ENCODE measurements at places on chromosomes 13 and 19.

GRCh38 chr13:112792511-112792910, 102.7 kb downstream of the ATP11A start:
- no peak for DNase-seq

DNA sequence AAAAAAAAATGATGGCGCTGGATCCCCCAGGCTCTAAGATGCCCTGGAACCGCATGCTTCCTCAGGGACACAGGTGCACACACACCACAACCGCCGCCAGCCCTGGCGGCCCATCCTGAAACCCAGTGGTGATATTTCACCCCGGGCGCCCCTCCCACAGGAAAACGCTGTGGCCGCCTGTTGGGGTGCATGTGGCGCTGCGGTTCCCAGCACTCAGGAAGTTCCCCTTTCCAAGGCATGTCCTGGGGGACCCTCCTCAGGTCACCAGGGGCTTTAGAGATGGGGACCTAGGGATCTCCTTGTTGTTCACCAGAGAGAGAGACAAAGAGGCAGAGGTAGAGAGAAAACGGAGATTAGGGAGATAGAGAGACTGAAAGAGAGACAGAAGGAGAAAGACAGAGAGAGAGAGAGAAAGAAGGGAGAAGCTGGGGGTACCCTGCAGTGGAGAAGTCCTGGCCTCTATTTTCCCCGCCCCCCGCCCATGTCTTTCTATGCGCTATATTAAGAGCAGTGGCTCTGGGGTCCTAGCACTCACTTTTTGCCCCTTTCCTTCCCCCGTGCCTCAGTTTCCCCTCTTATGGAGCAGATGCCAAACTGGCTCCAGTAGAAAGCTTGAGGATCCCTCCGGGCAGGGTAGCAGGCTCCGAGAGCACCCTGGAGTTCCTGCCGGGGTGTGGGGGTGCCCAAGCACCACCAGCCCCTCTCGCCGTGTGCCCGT, 2.3 kb downstream of the ADGRE2 start:
- no peak for DNase-seq

GRCh38 chr13:48532256-48532505, 699 bp downstream of the RCBTB2 start:
- DNase-seq, result no peak

- no peak for DNase-seq
Measured at GRCh38 chr13:35984776-35985453, 146.3 kb downstream of the DCLK1 start.

- no peak for DNase-seq
Measured at GRCh38 chr19:11330127-11330526, 9.3 kb downstream of the RAB3D start.

DNA sequence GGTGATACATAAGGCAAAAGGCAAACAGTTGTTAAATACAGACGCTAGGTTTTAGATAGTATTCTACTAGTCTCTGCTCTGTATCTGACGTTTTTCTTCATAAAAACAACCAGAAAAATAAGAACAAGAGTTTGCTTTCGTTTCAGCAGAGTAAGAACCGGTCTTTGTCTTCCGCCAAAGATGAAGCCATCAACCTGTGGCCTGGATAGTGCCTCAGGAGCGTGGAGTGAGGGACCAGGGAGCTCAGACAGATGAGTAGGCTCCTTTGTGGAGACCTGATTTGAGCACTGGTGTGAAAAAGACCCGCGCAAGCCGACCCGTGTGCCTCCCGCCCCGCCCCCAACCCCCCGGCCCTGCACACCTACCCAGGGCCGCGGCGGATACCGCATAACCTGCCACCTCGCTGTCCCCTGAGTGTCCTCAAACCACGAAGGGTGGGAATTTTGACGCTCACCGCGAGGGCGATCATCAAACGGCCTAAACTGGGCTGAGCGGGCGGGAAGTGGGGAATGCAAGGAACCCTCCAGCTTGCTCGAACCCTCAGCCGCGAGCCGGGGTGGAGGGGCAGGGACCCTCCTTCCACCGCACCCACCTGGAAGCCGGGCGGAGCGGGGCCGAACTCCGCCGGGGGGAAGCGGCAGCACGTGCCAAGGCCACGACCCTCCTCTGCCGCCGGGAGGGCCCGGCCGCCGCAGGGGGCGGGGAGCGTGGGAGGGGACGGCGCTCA, 866 bp upstream of the LMO7 start:
- DNase-seq, result peak; percentile 62

DNA sequence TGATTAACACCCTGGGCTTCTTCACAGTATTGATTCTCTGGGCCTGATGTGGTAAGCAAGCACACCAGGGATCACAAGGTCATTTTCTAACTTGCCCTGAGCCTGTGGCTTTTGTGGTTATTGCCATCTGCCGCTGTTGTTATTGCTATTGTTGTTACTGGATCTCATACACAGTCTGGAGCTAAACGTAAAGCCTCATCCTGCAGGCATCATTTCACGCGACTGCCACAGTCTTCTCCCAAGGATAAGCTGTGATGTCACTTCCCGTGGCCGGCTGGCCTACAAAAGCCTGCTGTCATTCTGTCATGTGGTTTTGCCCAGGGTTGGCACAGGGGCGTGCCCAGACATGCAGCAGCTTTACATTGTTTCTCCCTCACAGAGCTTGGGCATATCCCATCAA, 154.0 kb upstream of the GPR12 start:
- no peak for DNase-seq

GRCh38 chr19:16094360-16095070, 17.2 kb upstream of the RAB8A start:
- DNase-seq, result no peak

- DNase-seq, result no peak
Measured at GRCh38 chr19:8123683-8124082, 25.7 kb downstream of the FBN3 start.

GRCh38 chr19:34943861-34944573, 17.3 kb downstream of the ZNF30 start:
- no peak for DNase-seq

- DNase-seq, result no peak
Measured at GRCh38 chr13:114161028-114161556, 18.0 kb upstream of the CFAP97D2 start.

GRCh38 chr13:33494596-33495204, 209.1 kb upstream of the STARD13 start:
- DNase-seq, result no peak

DNA sequence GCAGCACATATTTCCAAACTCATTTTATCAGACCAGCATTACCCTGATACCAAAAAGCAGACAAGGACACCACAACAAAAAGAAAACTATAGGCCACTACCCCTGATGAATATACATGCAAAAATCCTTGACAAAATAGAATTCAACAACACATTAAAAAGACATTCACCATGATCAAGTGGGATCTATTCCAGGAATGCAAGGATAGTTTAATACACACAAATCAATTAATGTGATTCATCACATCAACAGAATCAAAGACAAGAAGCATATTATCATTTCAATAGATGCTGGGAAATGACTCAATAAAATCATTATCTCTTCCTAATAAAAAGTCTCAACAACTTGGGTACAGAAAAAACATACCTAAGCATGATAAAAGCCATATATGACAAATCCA, 11.2 kb downstream of the ZNF347 start:
- no peak for DNase-seq

DNA sequence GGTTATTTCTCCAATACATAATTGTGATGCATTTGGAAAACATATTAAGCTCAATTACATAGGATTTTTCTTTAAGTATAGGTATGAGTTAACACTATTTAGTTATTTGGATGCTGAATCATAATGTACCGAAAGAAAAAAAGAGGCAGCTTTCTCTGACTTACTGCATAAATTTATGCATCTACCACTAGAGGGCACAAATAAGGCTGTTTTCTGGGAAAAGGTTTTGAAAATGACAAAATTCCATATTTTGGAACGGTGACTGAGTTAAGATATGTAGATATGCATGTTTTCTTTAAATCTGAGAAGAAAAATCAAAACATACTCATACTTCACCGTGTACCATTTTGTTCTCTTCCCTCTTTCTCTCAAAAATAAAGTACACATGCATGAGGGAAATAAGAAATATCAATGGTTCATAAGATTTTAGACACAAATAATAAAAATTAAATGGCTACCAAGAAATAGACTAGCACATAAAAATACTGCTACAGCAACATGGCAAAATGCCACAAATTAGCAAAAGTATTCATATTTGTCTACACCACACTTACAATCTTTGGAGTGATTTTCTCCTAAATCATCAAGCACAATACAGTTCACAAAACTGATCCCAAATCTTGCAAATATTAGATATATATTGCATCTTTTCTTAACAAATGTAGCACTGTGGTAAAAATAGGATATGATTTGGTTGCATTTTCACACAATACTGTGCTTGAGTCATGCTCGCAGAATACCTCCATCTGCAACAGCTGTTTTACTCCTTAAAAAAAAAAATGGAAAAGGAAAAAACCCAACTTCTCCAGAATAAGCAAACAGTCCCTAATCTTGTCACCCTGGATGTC, 260.0 kb downstream of the FGF14 start:
- no peak for DNase-seq

DNA sequence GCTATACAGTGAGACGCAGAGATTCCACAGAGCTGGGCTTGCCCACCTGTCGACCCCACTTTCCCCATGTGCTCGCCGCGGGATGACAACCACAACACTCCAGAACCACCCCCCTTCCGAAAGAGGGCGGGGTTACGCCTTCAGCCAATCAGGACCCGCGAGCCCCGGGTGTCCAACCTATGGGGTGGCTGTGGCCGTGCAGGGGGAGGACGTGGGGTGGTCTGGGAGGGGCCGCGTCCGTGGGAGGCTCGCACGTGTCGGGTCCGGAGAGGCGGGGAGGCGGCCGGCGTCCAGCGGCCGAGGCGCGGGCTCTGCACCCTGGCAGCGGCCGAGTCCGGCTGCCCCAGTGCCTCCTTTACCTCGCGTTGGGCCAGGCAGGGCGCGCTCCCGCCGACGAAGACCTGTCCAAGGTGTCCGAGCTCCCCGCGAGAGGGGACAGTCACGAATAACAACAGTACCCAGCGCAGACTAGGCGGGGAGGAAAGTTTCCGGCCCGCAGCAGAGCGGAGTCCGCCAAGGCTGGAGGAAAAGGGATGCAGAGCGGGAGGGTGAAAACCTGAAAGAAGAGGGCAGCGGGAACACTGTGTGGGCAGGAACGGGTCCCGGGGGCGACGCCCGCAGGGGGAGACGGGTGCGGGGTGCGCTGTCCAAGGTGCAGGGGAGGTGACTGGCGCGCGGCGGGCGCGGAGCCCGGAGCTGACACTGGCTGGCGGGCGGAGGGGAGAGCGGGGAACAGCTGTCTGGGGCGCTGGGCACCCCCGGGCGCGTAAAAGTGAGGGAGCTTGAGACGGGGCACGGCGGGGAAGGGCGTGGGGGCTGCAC, 911 bp downstream of the ENOX1 start:
- no peak for DNase-seq

GRCh38 chr19:29781386-29782259, 30.2 kb upstream of the CCNE1 start:
- no peak for DNase-seq

DNA sequence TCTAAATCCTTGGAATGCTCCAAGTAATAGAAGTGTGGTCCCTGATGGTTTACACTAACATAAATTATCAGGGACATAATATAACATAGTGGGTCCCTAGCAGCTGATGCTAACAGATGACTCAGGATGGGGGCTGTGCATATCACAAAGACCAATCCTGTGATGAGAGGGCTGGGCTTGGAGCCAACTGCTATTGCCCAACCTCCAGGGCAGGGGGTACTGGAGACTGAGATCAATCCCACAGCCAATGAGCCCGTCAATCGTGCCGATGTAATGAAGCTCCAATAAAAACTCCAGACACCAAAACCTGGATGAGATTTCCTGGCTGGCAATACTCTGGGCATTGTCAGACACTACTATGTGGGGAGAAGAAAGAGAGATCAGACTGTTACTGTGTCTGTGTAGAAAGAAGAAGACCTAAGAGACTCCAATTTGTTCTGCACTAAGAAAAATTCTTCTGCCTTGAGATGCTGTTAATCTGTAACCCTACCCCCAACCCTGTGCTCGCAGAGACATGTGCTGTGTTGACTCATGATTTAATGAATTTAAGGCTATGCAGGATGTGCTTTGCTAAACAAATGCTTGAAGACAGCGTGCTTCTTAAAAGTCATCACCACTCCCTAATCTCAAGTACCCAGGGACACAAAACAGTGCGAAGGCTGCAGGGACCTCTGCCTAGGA, 33.4 kb downstream of the ABCC4 start:
- DNase-seq, result no peak

GRCh38 chr19:58296104-58296503, 9.1 kb upstream of the ERVK3-1 start:
- DNase-seq, result no peak

- no peak for DNase-seq
Measured at GRCh38 chr13:47846886-47847285, 154.2 kb downstream of the SUCLA2 start.

- DNase-seq, result no peak
Measured at GRCh38 chr19:33720691-33721682, 75.7 kb upstream of the KCTD15 start.

- DNase-seq, result no peak
Measured at GRCh38 chr13:92769046-92769445, 457.6 kb upstream of the GPC6 start.

DNA sequence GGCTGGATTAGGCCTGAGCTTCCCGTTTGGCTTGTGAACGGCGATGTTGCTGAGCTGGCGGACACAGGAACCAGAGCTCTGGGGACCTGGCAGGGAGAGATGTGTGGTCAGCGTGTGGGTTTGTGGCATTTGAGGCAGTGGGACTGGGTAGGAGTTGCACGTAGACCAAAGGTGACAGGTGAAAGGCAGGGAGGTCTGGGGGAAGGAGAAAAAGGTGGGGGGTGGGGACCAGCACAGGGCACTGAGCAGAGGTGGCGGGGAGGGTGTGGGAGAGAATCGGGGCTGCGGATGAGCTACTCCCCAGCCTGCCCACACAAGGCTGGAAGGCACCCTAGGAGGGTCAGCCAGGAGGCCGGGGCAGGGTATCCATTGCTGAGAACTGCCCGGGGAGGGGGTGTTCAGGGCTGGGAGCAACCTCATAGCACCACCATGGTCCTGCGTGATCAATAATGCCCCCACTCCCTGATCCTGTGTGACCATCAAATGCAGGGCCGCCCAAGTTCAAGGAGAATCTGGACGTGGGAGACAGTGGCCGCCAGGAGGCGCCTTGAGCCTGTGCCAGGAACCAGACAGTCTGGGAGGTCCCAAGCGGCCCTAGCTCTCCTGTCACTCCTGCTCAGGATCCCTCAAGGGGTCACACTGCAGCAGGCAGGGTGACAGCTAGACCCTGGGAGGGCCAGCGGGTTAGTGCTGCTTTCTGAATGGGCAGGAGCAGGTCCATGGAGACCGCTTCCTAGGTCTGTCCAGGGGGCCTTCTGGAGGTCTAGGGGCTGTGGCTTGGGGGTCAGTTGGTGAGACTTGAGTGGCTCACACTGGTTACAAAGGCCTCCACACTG, 12.8 kb upstream of the SELENOW start:
- peak; percentile 75 for DNase-seq

GRCh38 chr19:53947624-53948023, 15.1 kb upstream of the CACNG8 start:
- no peak for DNase-seq

- DNase-seq, result no peak
Measured at GRCh38 chr13:33283195-33283911, 2.2 kb downstream of the STARD13 start.

DNA sequence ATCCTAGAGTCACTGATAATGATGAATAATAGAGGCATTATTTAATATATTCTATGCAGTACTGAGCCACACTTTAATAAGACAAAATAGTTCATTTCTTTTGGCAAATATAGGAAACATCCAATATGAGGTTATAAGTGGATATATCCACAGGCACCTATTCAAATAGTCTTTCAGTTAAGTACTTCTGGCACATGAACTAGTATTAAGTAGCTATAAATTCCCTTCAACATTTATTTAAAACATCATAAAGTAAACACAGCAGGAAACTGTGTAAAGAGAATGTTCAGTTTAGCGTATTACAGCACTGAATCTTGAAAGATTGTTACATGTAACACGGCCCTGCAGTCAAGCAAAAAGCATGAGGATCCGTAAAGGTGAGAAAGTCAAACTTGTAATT, 463.3 kb upstream of the KLF12 start:
- no peak for DNase-seq

All from activated CD8-positive, alpha-beta memory T cell treated with anti-CD3 and anti-CD28 coated beads for 24 hours (primary cell).